NCI-H774 (cell line): ENCODE measurements at places on chromosomes 11 and 22.
A peak's percentile ranks its signal among the peaks of the same experiment; 100 is the strongest.

DNA sequence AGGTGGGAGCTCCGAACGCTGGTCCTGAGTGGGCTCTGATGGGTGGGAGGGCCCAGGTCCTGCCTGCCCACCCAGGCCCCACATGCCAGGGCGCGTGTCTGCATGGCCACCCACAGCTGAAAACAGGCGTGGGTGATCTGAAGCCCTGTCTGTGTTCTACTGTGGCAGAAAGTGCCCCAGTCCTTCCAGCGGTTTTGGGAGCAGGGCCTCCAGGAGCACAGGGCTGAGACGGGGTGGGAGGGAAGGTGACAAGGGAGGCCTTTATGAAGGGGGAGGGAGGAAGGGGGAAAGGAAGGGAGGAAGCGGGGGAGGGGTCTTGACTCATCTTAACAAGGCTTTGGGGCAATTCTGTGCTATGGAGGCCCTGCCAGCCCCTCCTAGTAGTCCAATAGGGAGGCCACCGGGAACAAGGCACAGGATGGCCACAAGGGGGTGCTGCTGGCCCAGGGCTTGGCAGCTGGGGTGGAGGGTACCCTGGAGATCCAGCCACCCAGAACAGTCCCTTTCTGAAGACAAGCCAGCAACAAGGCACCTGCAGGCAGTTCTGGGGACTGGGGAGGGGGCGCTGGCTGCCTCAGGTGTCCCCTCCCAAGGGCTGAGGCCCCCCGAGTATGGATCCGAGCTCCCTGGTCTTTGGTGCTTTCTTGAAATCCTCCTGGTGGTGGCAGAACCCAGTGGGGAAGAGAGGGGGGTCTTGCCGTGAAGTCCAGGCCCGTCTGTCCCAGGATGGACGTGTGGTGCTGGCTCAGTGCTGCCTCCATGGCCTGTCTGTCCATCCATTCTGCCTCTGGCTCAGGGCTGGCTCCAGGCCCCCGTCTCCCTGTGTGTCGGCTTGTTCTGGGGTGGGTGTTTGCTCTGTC, 6.3 kb upstream of the FADS3 start:
- DNase-seq: peak; percentile 16

GRCh38 chr22:19599626-19600243, 75.5 kb upstream of the CLDN5 start:
- DNase-seq: no peak

GRCh38 chr11:3830730-3831129, 10.0 kb downstream of the RHOG start:
- no peak for DNase-seq

DNA sequence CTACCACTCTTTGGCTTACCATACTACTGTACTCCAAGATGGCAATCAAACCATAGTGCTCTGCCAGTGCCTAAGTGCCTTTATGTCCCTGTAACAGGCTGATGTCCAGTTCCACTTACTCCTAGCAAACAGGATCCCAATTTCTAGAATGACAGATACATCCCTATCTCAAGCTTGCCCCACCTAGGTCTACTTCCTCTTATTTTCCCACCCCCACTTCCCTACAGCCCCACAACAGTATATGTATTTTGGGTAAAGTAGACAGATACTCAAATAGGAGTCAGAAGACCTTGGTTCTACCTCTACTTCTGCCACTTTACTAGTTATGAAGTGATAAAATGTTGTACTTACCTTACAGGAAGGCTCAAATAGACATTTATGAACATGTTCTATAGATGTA, 24.1 kb downstream of the SIK3 start:
- no peak for DNase-seq

DNA sequence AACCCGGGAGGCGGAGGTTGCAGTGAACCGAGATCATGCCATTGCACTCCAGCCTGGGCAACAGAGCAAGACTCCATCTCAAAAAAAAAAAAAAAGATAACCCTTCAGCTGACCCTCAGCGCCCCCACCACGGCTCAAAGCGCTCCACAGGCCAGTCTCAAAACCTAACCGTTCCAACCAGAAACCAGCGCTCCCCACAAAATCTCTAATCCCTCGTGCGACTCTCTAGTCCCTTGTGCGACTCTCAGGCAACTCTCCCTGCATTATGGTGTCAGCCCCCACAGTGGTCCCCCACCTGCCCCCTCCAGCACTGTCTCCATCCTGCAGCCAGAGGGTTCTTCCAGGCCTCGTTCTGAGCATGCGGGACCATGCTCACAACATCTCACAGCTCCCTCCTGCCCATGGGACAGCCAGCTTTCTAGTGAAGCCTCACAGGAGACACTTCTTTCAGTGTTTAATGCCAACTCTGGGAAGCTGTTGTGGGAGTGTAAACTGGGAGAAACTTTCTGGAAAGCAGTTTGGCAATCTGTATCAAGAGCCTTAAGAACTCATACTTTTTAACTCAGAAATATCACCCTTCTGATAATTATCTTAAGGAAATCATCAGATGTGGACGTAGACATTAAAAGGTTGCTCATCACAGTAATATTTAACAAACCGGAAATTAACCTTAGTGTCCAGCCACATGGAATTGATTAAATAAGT, 4.2 kb upstream of the RASGRP2 start:
- no peak for DNase-seq

GRCh38 chr11:42620796-42621195, 691.0 kb upstream of the API5 start:
- DNase-seq: no peak

GRCh38 chr11:104015649-104016415, 20.6 kb upstream of the DDI1 start:
- no peak for DNase-seq

GRCh38 chr11:43561832-43562231, 118.7 kb upstream of the HSD17B12 start:
- no peak for DNase-seq

DNA sequence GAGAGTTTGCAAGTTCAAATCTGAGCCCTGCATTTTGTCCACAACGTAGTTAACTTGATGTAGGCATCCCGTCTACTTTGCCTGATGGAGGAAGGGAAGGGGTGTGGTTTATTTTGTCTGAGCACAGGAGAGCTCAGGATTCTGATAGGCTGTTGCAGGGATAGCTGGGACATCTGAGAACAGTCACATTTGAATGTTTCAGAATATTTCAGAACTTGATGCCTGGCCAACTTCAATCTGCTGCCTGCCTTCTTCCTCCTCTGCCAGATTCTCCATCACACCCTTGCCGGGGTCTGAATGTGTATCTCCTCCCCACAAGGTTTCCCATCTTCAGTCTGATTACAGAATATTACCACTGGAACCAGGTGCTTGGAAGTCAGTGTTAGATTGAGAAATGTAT, 51.6 kb downstream of the NTM start:
- DNase-seq: no peak

DNA sequence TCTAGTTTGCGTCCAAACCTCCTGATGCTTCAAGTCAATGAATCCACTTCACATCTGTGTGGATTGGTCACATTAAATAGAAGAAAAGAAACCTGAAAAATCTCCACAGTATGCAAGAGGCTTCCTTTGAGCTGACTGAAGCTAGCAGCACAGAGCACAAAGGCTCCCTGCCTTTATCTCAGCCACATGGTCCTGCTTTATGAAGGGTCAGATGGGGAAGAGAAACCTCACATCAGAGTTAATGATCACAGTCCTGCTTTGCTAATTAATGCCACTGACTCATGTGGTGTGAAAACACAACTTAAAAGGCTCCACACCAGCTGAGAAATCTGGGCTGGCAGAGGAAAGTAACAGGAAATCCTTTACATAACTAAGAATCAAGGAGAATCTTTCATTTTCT, 1291.0 kb downstream of the LRRC4C start:
- no peak for DNase-seq

DNA sequence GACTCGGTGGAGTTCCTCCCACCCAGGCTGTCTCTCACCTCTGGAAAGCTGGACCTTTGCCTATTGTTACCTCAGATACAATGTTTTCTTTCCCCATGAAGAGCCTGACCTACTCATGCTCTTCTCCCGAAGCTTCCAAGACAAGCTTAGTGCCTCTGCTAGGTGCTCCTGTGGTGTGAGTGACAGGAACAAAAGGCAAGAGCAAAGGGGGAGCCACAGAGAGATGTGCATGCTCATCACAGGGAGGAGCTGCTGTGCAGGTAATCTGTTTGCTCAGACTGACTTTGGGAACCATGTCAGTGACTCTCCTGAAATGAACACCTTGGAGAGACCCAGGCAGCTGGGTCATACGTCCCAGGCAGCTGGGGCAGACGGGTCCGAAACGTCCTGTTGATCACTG, 53.6 kb upstream of the VSTM5 start:
- DNase-seq: no peak

DNA sequence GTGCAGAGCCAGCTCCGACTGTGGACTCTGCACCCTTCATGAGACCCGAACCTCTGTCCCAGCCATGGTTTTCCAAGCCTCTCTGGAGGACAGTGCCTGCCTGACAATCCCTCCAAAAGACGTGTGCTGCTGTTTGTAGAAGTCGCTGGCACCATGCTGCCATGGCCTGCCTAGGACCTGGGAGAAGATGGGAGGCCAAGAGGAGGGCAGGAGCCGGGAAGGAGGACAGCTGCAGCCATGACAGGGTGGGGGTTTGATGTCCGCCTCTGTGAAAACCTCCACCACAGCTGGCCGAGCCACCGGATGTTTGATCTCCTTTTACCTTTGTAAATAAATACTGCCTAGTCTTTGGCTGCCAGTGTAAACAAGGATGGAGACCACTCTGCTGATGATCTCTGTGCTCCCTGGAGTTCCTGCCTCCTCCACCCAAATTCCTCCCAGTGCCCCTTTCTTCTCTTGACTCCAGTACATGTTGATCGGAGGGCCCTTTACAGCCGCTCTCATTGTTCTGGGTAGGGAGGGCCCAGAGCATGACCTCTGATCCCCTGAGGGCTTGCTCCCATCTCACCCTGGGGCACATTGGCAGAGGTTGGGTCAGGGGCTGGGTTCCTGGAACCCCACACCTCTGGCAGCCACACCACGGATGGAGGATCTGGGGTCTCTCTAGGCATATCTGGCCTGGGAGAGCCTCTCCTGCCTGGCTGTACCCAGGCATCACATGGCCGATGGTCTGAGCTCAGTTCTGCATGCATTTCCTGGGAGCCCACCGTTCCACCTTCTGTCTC, 66.9 kb downstream of the BCR start:
- DNase-seq: peak; percentile 11

DNA sequence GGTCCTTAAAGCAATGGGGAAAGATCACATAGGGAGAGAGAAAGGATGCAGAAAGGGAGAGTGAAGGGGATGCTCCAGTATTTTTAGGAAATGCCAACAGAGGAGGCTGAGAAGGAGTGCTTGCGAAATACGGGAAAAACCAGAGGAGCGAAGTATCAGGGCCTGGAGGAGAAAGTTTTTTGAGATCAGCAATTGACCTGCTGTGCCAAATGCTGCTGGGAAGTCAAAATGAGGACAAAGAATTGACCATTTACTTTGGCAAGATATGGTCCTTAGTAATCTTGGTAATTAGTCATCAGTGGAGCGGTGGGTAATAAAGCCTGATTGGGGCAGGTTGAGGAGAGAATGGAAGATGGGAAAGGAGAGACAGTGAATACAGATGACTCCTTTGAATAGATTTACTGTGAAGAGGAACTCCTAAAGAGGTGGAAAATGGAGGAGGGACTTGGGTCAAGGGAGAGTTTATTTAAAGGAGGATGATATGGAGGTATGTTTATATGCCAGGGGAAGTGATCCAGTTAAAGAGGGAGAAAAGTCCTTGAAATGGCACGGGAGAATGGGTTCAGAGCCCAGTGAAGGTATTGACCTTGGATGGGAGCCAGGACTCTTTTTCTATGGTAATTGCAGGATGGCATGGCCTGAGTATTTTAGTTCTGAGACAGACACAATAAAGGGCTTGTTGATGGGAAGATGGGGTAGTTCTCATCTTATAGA, 111.5 kb downstream of the PKNOX2 start:
- DNase-seq: no peak

DNA sequence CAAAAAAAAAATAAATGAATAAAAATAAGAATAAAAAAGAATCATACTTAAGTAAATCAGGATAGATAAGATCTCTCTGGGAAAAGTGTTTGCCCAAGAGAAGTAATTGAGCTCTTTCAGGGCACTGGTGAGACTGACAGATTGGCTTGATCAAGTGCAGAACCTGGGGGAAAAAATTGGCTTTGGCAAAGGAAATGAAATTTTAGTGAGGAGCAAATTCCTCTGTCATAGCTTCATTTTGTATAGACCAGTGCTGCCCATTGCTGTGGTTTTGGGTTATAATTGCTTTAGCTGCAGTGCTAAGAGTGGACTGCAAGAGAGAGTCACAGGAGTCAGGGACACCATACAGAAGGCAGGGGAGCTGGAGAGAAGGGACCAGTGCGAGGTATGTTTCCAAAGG, 35.7 kb downstream of the SFI1 start:
- DNase-seq: no peak

- no peak for DNase-seq
These were observed 162.5 kb downstream of the SWAP70 start for GRCh38 chr11:9826390-9826789.

- DNase-seq: no peak
These were observed 756.0 kb downstream of the DLG2 start for GRCh38 chr11:84871116-84871515.

DNA sequence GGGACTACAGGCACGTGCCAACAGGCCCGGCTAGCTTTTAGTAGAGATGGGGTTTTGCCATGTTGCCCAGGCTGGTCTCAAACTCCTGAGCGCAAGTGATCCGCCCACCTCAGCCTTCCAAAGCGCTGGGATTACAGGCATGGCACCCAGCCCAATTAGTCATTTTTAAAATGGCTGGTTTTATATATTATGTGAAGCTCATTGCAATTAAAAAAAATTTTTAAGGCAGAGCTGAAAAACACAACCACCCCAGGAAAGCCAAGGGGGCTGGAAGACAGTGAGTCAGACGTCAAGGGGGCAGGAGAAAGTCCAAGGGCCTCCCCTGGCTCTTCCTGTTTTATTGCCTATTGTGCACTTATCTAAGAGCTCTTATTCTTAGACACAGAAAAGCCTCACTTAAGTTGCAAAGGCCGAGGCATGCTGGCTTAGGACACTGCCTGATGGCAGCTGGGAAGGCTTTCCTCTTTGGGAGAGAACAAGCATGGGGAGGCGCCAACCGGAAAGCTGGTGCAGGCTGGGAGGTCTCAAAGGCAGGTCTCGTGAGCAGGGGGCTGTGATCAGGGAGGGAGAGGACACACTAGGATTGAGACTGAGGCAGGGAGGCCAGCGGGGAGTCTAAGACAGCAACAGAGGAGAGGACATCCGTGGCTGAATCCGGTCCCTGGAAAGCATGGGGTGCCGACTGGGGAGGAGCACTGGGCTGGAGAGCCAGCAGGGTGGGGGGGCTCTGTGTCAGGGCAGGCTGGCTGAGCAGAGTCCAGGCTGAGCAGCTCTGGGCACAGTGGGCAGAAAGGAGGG, 11.1 kb upstream of the OSM start:
- no peak for DNase-seq

GRCh38 chr22:33300165-33300564, 242.0 kb upstream of the SYN3 start:
- no peak for DNase-seq
